GM12878 (cell line): ENCODE measurements at places on chromosomes 16 and 17. TPM values are rescaled to one million over a fixed set of nuclear protein-coding genes. Genes with fewer than 3 reads are reported as not detected.
A peak's percentile ranks its signal among the peaks of the same experiment; 100 is the strongest.

DNA sequence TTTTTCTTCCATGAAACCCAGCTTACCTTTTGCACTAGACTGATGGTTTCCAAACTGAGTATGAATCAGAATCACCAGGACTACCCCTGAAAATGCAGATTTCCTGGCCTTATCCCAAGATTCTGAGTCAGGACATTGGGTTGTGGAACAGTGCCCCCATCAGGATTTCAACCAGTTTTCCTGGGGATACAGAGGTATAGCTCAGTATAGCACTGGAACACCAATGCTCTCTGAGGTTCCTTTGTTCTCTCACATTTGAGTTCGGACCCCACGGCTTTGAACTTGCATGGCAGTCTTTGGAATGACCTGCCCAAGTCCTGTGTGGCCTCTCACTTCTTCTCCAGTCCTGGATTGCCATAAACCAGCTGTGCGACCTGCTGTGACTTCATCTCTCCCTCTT lies 12.8 kb upstream of the CCL8 start:
- no peak for DNase-seq

DNA sequence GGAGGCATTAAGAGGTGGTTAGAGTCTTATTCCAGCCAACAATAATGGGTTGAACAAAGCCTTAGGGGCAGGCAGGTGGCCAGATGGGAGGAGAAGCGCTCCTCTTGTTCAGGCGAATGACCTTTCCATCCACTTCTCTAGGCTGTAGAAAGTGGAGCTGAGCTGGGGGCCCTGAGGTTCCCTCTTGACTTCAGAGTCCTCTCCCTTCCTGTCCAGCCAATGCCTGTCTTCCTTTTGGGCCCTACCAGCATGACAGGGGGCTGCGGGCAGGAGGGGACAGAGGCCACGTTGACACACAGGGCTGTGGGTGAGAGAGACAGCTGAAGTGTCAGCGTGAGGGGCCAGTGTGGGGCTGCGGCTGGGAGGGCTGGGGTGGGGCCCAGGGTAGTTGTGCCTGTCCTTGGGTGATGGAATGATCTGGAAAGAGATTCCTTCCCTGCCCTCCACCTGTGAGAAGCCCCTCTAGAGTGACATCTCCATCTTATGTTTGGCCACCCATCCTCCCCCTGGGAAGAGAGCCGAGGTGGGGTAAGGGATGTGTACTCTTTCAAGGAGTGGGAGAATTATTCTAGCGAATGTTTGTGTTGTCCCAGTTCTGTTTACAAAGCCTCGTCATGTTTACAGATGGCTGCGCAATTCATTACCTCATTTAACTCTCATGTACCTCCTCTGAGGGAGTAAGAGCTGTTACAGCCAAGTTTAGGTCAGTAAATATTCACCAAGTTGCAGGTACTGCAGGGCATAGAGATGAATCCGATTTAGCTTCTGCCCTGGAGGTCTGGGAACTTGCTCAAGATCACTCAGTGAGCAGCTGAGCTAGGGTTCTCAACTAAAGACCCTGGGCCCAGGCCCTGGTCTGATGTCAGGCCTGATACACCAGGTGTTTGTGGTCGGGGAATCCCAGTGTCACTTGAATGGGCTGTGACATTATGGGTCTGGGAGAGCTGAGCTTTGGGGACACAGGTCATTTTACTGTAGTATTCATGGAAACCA lies 3.3 kb downstream of the ERBB2 start:
- DNase-seq: peak; percentile 25

GRCh38 chr16:11151156-11151884 lies 104.7 kb downstream of the SOCS1 start:
- no peak for DNase-seq

- no peak for DNase-seq
Measured at GRCh38 chr16:66342294-66342900, 24.1 kb upstream of the CDH5 start.

GRCh38 chr17:79939755-79940458 lies 95.8 kb downstream of the TBC1D16 start:
- DNase-seq: no peak

DNA sequence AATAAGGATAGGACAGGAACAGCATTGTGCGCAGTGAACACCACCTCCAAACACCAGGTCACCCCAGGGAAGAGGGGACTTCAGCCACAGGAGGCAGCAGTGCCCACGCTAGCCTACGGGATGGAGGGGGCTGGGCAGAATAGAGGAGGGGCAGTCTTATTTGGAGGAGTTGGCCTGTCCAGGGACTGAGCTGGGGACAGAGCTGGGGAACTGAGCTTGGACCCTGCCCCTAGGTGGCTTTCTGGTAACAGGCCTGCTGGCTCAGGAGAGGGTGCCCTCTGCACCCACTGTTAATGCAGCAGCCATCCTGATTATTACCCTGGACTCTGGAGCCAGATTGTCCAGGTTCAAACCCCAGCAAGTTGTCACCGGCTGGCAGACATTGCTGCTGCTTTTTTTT lies 9.3 kb downstream of the CCDC102A start:
- DNase-seq: no peak

GRCh38 chr17:75909812-75910274 lies 5.2 kb upstream of the MRPL38 start:
- DNase-seq: no peak

DNA sequence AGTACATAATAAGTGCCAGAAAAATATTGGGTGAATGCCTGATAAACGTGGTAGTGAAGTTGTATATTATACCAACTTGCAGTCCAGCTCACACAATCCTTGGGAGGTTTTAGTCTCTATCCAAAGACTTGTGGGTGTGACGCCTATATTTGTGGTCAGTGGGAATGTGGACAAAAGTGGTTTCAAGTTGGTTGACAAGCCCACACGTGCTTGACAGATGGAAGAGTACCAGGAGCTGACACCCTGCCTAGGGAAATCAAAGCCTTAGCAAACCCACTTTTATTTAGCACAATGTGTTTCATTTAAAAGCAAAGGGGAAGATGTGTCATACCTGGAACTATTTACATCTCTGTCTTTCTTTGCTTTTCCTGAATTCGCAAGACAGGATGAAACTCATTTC lies 79.0 kb downstream of the CA10 start:
- no peak for DNase-seq

DNA sequence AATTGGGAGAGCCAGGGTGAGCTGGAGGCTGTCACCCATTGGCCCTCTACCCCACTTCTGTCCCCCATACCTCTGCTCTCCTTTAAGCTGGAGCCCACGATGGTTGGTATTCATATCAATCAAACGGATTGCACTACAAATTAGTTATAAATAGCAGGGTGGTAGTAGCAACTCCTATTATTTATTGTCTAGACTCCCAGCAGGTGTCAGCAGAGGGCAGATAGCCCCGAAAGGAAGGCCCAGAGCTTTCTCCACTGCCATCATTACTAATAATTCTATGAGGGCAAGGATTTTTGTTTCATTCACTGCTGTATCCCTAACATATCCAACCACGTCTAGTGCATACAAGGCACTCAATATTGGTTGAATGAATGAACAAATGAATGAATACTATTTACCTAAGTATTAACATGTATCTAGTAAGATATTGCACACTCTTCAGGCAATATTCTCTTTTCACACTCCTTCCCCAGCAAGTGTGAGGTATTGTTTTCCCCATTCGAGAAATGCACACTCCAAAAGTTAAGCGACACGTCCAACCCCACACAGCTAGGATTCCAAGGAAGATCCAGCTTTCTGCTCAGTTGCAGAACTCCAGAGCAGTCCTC lies 6.3 kb downstream of the C17orf50 start:
- no peak for DNase-seq

GRCh38 chr17:4209611-4210010 lies 54.2 kb downstream of the ANKFY1 start:
- no peak for DNase-seq

DNA sequence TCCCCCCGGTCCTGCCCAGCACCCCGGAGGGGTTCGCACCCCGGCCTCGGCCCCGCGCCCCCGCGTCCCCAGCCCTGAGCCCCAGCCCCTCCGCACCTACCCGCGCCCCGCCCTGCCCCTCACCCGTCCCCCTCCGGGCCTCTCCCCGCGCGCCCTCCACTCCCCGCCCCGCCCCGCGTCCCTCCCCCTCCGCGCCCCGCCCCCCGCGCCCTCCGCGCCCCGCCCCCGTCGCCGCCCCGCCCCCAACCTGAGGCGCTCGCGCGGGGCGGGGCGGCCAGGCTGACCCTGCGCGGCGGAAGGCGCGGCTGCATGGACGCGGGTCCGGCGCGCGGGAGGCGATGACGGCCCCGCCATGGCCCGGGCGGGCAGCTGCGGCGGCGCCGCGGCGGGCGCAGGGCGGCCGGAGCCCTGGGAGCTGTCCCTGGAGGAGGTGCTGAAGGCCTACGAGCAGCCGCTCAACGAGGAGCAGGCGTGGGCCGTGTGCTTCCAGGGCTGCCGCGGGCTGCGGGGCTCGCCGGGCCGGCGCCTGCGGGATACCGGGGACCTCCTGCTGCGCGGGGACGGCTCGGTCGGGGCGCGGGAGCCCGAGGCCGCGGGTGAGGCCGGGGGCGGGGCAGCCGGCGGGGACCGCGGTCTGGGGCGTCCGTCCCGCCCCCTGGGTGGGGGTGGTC lies at the start of gene SPIRE2:
SPIRE2 (plus strand) TSS at position 277 of the 671 bp plus-strand sequence; CDS start at position 353, 76 bp downstream.
- DNase-seq: no peak

DNA sequence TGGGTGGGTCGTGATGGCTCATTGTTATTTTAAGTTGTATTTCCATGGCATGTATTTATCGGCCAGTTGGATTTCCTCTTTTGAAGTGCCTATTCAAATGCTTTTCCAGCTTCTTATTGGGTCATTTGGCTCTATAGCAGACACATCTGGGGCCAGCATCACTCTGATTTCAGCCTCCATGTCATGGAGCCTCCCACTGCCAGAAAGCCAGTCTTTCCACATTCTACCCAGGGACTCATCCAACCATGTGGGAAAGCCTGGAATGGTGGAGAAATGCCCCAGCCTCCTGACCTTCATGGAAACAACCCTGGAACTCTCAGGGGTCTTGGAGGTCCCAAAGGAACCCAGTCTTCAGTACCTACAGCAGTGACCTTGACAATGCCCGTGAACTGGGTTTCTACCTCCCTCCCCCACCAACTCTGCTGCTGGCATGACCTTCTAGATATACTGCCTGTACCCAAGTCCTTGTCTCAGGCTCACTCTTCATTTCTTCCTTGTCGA lies 33.8 kb upstream of the ADGRG1 start:
- DNase-seq: no peak

- no peak for DNase-seq
Measured at GRCh38 chr16:5461141-5461540, 363.5 kb upstream of the EEF2KMT start.

GRCh38 chr16:78091419-78091818 lies 8.0 kb upstream of the WWOX start:
- DNase-seq: no peak

- no peak for DNase-seq
Measured at GRCh38 chr16:68061396-68061795, 23.8 kb upstream of the NFATC3 start.

DNA sequence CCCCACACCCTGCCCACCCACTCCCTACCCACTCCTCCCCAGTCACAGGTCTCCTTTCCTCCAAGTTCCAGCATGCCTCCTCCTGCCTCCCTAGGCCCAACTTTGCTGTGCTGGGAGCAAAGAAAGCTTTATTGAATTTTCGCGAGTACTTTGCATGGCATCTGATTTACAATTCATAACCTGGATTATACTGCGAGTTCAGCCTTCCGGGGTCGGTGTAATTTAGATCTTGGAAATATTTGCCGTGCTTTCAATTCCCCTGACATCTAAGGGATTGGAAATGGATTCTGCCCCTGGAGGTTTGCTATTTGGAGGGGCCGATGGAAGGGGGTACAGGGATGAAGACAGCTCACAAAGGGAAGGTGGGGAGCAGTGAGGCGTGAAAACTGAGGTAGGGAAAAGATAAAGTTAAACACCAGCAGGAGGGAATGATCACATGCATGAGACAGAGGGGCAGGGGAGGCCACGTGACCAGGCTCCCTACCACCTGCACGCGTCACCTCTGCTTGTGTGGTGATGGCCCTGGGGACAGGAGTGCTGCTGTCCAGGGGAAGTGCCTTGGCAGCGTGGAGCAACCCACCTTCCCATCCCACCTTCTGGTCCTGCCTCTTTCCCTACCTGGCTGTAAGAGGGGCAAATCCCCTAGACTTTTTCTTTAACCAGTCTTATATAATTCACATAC lies 132.3 kb upstream of the RPL38 start:
- no peak for DNase-seq

DNA sequence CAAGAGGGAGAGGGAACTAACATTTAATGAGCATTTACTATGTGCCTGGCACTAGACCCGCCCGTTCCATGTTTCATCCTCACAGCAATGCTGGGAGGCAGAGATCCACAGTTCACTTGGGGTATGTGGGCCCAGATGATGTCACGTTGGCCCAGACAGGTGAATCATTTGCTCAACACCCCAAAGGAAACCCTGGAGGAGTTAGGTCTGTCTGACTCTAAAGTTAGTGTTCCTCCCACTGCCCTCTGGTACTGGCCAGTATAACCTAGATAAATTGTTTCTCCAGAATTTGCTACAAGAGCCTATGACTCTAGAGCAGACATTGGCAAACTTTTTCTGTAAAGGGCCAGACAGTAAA lies 164.6 kb downstream of the VPS53 start:
- DNase-seq: no peak

DNA sequence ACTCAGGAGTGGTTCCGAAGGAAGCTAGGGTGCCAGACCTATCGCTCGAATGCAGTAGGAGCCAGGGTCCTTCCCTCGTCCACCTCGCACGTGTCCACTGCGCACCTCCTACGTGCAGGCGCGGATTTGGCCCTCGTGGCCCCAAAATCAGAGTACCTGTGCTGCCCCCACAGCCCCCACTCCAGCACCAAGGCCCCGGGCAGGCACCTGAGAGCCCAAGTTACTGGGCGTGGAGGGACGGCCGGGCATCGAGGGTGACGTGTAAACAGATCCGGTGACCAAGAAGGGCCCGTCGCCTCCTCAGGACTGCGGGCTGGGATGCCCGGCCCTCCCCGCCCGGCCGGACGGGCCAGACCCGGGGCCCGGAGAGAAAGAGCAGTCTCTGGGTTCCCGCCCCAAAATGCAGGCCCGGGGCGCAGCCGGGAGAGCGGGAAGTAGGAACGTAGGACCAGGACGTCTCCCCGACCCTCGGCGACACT lies 492 bp downstream of the SLC25A39 start:
- DNase-seq: no peak

DNA sequence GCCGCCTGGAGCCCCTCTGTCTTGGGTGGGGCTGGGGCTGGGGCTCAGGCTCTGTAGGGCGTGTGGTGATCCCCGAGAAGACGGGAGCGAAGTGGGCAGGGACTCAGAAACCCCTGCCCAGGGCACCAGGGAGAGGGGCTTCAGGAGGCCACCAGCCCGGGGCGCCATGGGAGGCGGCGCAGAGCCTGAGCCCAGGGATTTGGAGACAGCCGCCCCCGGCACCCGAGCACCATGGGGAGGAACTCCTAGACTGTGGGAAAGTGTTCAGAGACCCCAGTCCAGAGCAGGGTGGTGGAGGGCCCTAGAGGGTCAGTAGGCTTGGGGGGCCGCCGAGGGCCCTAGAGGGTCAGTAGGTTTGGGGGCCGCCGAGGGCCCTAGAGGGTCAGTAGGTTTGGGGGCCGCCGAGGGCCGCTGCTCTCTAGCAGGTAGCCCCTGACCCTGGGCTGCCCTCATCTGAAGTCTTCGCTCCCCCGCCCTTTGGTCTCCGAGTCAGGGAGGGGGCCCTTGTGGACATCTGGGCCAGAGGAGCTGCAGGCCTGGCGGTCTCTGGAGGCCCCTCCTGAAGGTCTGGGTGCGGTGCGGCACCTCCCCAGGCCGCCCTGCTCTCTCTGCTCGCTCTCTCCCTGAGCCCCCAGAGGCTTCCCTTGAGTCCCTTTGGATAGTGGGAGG lies 734 bp downstream of the ARHGDIG start:
- DNase-seq: no peak

The OR1D2 gene
- total RNA-seq: not detected in 2 replicates

The FDXR gene
- 62.0 and 66.2 TPM in 2 replicates for total RNA-seq

The CDYL2 gene
- total RNA-seq: 20.1 and 22.9 TPM in 2 replicates

The EEF2KMT gene
- total RNA-seq: 17.5 and 19.0 TPM in 2 replicates
